Stimulated activated CD4-positive, alpha-beta T cell treated with anti-CD3 and anti-CD28 coated beads, Interleukin-2, amount 100 ng/mL, for 24 hours (primary cell): ENCODE measurements at places on chromosomes 4 and X.

- DNase-seq = no peak
Observed at GRCh38 chrX:114006664-114007063, 577.2 kb upstream of the HTR2C start.

- no peak for DNase-seq
Observed at GRCh38 chr4:71595576-71596108, 188.2 kb downstream of the GC start.

GRCh38 chr4:156774422-156774821 lies 197.2 kb downstream of the PDGFC start:
- no peak for DNase-seq

- no peak for DNase-seq
Observed at GRCh38 chrX:37781814-37782213, 2.0 kb downstream of the CYBB start.

DNA sequence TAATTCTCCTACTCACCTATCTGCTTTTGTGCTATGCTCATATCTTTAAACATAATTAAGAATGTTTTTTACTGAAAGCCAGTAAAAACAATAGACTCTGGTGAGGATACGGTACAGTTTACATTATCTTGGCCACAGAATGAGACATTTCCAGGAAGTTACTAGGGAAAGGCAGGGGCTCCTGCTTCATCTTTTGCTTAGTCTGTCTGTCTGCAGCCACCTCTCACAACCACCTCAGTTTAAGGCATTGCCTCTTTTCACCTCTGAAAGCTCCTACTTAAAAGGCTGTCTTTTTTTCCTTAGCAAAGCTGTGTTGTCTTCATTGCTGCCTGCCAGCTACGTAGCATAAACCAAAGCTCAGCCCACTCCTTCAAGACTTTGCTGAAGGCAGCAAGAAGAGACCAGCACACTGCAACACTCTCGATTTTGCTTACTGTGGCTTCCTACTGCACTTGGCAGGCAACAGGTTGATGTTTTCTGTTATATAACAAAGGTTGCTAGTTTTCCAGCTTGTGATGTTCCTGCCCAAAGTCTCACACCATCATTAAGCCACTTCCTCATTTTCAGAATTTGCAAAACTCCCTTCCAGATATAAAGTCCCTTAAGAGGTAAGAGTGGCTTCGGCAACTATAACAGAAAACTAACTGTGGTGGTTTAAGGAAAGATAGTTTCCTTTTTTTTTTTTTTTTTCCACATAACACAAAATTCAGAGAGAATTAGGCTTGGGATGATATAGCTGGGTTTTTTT lies 432.9 kb downstream of the GRXCR1 start:
- no peak for DNase-seq

DNA sequence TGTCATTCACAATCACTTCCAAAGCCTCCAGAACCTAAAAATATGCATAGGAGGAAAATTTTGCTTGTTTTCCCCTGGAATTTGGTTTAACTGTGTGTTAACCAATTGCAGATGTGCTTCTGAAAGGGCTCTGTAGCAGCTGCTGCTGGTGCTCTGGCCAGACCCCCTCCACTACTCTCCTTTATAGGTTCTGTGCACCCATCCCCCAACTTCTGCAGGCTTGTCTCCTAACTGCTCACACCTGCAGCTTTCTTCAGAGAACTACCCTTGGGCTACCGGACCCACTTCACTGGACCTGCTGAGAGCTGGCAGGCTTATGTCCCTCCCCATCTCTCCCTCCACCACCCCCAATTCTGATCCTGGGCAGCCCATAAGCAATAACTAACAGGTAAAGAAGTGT lies 662.1 kb upstream of the DIPK2B start:
- DNase-seq = no peak

GRCh38 chr4:187993827-187994226 lies 1.7 kb upstream of the ZFP42 start:
- no peak for DNase-seq

GRCh38 chr4:99649778-99650177 lies 7.8 kb downstream of the C4orf54 start:
- no peak for DNase-seq

DNA sequence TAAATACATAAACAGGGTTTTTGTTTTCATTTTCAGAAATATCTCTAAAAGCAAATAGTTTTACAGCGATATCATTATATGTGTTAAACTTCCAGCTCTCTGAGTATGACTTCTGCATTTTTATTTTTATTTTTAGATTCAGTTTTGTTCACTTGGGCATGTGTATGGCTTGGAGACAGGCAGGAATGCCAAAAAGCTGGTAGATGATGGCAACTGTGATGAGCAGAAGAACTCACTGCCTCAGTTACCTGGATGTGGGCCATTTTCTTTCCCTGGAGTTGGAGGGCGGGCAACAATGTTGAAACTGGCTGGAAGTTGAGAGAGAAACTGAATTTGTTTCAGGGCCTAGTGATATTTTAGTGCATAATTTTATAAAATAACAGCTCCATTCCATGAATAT lies 266.4 kb downstream of the ARHGAP24 start:
- DNase-seq = no peak

GRCh38 chr4:47899639-47900038 lies 14.7 kb downstream of the NFXL1 start:
- no peak for DNase-seq

DNA sequence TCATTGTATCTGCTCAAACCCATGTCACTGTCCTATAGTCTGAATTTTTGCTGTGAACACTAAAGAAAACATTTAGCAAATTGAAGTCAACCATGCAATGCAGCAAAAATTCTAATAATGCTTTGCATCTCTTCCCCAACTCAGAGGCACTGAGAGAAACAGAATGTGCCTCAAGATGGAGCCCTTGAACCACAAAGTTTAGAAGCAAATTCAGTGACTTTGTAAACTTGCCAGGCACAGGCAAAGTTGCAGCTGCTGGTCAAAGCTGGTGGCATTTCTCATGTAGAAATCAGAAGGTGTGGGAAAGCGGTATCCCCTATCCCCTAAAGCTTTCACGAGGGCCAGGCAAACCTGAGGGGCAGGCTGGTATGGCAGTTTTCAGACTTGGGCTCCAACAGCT lies 121.7 kb upstream of the DIPK2B start:
- DNase-seq = peak; percentile 24
